ENCODE measurements at places on chromosomes 16 and 17.

GRCh38 chr17:58052407-58052806, 30.8 kb upstream of the DYNLL2 start:
- no peak for DNase-seq

DNA sequence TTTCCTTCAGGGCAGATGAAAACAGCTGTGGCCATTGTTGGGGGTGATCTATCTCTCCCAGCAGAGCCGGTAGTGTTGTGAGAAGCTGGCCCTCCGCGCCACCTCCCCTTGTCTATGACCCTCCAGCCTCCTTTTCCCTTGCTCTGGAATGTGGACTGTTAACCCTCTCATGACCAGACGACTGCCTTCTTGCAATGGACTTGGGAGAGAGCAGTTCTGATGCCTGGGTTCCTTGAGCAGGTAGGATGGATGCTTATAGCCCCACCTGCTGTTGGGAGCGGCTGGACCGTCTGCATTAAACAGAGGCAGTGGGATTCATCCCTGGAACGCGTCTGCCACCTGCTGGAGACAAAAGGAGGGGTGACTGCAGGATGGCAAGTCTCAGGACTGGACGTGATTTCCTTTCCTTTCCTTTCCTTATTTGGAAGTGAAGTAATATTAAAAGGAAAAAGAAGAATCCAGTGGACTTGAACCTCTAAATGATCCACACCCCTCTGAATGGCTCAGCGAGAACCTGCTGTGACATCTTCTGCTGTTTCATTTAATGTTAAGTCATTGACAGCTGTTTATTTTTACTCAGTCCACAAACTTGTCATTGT, 1.8 kb upstream of the SOST start:
- peak; percentile 80 for DNase-seq

- DNase-seq, result no peak
Measured at GRCh38 chr17:21190078-21190477, 23.9 kb downstream of the TMEM11 start.

DNA sequence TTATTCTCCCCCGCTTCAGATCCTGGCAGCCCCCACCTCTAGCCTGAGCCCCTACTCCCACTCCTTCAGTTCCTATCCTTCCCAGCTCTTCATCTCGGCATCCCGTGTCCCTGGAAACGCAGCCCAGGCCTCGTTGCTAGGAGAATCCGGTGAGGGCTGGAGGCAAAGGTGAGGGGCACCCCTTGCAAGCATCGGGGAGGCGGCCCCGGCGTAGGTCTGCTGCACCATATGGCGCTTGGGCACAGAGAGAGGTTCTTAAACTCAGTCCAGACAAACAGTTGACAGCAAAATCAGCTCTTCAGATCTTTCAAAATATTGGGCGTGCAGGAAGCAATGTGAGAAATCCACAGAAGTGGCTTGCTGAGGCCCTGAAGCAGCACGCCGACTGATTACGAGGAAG, 15.0 kb downstream of the SLC38A8 start:
- no peak for DNase-seq

DNA sequence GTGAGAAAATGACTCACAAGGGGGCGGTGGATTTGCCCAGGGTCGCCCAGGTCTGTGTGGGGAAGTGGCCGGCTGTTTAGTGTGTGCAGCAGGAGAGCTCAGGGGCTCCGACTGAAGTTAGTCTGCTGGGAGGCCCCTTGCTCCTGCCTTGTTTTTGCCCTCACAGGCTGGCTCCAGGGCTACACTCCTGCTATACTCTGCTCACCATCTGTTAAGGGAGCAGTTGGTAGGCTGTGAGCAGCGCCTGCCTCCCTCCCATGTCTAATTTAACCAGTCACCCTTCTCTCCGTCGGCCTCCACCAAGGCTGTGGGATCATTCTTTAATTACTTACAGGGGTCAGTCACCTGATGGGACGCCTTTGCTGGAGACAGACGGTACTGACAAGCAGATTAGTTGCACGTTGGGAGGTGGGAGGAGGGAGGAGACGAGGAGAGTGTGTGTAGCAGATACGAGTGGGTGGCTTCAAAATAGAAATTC, 35.5 kb downstream of the KSR1 start:
- DNase-seq, result no peak

GRCh38 chr17:44220213-44221083, 973 bp upstream of the UBTF start:
- DNase-seq, result peak; percentile 70

DNA sequence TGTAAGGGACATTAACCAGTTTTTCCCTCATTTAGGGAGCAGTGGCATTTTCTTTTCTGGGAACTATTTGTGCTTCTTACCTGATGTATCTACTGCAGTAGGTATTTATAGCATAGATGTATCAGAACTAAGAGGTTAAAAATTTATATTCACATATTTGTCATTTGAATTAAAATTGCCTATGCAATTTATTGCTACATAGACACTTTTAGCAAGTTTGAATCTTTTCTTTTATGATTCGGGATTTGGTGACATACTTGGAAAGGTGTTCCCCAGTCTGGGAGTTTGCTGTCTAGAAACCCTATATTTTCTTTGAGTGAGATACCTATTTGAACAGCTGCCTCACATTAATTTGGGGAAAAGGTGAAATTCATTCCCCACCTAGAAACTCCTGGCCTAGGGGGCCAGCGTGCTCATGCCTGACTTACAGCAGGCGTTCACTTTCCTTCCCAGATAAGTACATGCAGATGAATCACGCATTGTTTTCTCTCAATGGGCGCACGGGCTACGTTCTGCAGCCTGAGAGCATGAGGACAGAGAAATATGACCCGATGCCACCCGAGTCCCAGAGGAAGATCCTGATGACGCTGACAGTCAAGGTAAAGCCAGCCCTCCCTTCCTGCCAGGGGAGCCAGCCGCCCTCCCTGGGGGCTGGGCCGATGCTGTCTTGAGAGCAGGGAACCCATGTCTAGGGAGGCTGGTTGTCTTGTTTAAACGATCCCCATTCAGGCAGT, 73.8 kb downstream of the SDR42E1 start:
- no peak for DNase-seq

DNA sequence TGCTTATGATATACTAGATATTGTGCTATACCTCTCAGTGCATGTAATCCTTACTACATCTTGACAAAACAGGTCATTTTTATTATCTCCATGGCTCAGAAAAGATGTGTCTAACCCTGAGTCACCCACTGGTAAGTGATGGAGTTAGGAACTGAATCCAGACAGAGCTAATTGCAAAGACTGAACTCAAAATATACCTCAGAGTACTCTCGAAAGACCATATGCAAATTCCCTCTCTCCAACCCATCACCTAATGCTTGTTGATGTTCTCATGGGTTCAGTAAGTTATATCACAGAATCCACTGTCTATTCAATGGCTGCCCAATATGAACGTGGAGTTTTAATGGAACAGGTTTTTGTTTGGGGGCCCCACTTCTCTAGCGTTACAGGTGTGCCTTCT, 246.0 kb downstream of the PMP22 start:
- DNase-seq, result no peak

DNA sequence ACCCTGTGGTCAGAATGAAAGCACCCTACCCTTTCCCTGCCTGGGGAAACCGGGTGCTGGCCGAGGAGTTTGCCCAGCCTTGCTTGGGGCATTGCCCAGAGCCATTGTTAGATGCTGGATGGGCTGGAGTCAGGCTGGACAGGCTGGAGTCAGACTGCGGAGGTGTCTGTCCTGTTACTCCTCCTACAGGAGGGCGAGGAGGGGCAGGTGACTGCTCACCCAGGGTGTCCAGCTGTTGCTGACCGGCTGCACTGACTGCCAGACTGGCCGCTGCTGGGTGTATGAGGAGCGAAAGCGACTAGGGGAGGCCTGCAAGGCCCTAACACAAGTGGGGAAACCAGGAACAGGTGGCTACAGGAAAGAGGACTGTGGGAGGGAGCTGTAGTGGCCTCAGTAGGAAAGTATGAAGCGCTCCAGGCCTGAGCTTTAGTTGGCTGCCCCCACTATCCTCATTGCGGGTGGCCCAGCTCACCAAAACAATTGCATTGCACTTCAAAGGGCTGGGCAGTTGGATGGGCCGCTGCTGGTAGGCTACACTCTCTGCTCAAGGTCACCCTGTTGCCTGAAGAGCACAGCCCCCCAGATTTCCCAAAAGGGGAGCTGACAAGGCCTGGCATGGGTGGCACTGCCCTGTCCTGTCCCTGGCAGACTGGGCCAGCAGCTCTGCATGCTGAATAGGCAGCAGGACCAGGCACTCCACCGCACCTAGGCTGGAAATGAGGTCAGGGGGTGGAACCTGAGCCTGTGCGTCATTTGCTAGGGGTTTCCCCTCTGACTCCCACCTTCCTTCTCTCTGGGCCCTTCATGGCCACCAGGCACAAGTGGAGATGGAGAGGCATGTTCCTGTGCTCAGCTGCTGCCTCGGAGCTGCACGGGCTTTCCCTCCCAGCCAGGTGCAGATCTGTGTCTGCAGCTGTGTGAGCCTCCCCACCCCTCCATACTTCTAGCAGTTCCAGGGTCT, 18.4 kb downstream of the LDHD start:
- no peak for DNase-seq

- DNase-seq, result no peak
Measured at GRCh38 chr17:82344175-82344907, 10.8 kb upstream of the SECTM1 start.

GRCh38 chr16:65185241-65185778, 63.4 kb upstream of the CDH11 start:
- no peak for DNase-seq
